ENCODE measurements at places on chromosomes 16 and 17.

DNA sequence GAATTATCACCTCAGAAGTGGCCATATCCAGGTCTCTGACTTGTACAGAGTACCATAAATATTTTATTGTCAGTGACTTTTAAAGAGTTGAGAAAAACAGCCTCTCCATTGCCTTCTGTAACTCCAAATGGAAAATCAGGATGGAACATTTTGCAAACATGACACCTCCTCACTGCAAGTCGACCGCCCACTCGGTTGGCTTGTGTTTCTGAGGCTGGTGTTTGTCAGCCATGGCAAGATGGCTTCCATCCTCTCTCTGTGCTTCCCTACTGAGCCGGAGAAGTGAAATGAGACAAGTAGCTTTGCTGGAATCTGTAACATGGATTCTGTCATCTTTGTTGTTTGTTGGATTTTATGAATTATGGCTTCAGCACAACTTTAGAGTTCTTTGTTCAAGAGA is 172.8 kb downstream of the RBFOX1 start:
- no peak for DNase-seq

DNA sequence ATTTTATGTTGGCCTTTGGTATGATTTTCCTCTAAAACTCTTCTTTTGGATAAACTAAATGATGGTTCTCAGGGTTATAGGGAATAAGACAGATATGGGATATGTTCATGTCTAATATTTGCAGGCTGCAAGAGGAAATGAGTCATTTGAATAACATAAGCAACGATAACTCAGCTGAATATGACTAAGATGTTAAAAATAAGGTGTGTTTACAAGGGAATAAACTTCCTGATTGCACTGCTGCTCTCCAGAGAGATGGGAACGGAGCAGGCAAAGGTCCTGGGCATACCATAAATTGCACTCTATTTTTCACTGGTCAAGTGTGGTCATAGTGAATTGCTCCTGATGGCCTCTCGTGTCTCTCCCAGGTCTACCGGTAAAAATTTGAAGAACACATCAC is 666.2 kb downstream of the TOX3 start:
- DNase-seq: no peak

- DNase-seq: no peak
Measured at GRCh38 chr16:84360170-84360569, 8.2 kb upstream of the ATP2C2 start.

GRCh38 chr17:80719449-80719848 is 174.8 kb downstream of the RPTOR start:
- no peak for DNase-seq

DNA sequence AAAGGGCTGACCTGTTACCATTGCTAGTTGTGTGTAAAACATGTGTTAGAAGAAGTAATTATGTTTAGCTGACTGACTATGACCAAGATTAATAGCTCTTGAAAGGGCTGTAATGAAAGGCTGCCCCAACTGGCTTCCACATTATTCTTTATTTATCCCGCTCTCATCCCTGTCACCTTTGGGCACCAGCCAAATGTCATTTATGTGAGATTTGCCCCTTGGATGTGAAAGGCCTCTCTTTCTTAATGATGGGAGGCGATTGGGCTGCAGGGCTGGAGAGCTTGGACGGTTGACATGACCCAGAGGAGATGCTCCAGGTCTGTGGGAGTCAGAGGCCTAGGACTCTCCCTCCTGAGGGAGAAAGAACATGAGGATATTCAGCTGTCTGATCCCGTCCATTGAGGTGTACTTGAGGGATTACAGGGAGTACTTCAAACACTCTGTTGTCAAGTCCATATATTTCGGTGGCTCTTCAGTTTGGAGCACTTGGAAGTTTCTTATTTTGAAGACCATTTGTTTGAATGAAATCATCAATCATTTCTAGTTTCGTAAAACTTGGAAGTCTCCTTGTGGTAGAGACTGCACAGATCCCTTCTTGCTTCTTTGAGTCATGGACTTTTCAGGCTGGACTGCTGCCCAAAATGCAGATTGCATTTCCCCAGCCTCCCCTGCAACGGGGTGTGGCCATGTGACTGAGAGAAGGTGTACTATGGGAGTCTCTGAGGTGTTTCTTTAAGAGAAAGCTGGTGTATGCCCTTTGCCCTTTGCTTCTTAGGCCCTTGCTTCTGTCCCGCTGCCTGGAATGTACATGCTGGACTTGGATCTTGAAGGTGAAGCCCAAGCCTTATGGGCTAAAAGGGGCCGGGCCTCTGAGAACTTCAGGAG is 51.3 kb downstream of the FTO start:
- peak; percentile 93 for DNase-seq

DNA sequence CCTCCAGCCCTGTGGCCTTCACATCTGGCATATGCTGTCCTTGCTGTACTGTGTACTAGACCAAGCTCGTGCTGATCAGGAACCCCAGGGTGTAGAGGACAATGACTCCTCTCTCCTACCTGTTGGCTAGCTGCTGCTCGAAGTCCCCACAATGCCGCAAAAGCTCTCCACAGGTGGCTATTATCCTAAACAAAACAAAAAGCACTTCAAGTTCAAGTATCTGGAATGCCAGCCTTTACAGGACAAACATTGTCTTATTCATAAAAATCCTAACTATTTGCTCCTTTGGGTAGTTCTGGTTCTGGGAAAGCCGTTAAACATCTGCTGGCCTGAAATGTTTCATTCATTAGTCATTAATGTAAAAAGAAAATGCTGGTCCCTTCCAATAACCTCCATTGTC is 42.8 kb downstream of the COG7 start:
- DNase-seq: peak; percentile 72

- DNase-seq: no peak
Measured at GRCh38 chr17:31015639-31016038, 44.8 kb downstream of the RNF135 start.

DNA sequence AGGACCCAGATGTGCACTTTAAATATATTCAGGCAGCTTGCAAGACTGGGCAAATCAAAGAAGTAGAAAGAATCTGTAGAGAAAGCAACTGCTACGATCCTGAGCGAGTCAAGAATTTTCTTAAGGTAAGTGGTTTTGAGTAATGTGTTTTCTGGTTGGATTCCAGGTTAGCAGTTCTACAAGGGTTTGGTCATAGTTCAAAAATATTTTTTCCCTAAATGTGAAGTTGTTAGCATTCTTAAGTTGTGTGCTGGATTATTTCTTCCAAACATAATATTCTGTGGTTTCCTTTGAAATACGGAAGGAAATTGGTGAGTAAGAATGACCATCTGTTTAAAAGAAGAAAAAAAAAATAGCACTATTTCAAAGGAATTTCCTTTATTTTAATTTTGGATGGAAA is 38.4 kb downstream of the PTRH2 start:
- DNase-seq: peak; percentile 34

GRCh38 chr17:16484445-16485175 is 7.4 kb downstream of the LRRC75A start:
- no peak for DNase-seq

DNA sequence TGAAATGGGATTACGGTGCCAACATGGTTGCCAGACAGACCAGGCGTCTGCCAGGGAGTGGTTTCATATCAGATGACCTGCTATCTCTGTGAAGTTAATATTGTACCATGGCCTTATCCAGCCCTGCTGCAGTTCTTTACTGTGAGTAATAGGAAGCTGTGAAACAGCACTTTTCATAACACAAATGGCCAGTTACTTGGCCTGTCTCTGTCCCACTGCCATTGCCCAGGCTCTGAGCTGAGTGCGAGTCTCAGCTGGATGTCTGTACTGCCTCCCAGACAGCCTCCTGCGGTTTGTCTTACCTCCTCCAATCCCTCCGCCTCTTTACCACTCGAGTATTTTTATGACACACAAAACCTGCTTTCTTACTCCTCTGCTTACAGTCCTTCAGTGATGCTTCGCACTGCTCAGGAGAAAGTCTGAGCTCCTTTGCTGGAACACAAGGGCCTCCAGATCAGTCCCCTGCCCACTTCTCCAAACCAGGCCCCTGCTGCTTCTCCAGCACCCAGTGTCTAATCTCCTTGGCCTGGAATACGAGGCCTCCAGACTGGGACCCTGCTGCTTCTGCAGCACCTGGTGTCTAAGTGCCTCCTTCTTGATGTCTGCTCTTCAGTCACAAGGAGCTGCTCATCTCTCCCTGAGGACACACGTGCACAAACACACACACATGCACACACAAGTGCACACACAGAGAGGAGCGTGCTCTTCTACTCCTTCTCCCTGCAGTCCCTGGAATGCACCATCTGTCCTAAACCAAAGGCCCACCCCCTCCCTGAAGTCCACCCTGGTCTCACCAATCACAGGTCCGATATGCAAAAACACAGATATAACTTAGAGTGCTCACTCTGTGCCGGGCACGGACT is 17.1 kb upstream of the RHOT1 start:
- DNase-seq: no peak

DNA sequence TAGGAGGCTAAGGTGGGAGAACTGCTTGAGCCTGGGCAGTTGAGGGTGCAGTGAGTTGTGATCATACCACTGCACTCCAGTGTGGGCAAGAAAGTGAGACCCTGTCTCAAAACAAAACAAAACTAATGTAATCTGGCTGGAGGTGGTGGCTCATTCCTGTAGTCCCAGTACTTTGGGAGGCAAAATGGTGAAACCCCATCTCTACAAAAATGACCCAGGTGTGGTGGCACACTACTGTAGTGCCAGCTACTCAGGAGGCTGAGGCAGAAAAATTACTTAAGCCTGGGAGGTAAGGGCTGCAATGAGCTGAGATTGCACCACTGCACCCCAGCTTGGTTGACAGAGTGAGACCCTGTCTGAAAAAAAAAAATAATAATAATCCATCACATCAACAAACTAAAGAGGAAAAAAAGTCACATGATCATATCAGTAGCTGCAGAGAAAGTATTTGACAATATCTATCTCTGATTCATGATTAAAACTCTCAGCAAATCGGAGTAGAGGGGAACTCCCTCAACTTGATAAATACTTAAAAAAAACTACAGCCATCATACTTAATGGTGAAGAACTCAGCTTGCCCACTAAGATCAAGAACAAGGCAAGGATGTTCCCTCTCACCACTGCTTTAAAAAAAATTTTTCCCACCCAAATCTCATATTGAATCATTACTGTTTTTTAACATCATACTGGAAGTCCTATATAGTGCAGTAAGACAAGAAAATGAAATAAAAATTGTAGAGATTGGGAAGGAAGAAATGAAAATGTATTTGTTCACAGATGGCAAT is 31.0 kb downstream of the DHRS7B start:
- no peak for DNase-seq

- no peak for DNase-seq
Measured at GRCh38 chr16:14539631-14540030, 90.4 kb downstream of the PARN start.

- peak; percentile 88 for DNase-seq
Measured at GRCh38 chr17:73191443-73192205, 1.2 kb upstream of the COG1 start.

- peak; percentile 99 for DNase-seq
Measured at GRCh38 chr17:45247429-45248131, 14.3 kb downstream of the SPATA32 start.

GRCh38 chr17:71936977-71937376 is 183.8 kb upstream of the SOX9 start:
- DNase-seq: no peak

DNA sequence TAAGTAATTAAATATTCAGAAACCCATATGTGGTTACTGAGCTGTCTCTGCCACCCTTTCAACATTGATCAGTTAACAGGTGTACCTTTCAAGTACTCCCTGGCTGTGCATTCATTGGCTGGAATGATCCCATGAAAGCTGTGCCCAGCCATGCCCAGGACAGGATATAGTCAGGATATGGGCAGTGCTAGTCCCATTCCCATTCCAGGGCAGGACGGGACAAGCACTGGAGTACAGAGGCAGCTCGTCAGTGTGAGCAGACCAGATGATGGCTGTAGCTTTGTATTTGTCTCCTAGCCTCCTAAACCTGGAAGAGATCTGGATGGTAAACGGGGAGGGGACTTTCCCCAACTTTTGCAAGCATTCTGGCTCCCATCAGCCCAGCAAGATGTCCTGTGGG is 22.5 kb downstream of the HEATR3 start:
- DNase-seq: no peak

- no peak for DNase-seq
Measured at GRCh38 chr17:38441429-38442061, 13.3 kb downstream of the ARHGAP23 start.

- DNase-seq: peak; percentile 97
Measured at GRCh38 chr17:74454197-74455024, 12.0 kb upstream of the CD300A start.

DNA sequence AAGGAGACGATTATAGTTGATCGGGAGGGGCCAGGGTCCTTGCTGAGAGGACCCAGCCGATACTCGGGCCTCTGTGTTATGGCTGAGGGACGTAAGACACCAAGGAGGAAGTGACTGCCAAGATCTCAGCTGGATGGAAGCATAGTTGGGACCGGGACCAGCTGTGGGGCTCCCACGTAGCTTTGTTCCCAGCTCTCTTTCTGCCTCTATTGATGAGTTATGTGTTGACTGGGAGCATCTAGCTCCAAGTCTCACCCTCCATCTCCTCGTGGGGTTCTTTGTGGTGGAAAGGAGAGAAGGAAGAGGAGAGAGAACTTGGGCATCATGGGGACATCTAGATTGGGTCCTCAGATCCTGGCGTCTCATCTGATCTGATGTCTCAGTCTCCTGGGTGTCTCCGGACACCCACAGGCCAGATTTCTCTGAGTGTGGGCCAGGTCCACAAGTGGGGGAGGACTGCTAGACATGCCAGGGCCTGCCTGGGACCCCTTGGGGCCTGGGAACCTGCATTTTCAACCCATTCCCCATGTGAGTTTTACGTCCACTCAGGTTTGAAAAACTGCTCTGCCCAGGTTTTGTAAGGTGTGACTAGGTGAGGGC is 1.0 kb downstream of the MGRN1 start:
- DNase-seq: no peak

All from NCI-H69 (cell line).